ENCODE measurements at places on chromosomes 7 and 10.
A peak's percentile ranks its signal among the peaks of the same experiment; 100 is the strongest.

- DNase-seq = no peak
These were observed 1.0 kb upstream of the SPAG6 start for GRCh38 chr10:22344249-22344648.

DNA sequence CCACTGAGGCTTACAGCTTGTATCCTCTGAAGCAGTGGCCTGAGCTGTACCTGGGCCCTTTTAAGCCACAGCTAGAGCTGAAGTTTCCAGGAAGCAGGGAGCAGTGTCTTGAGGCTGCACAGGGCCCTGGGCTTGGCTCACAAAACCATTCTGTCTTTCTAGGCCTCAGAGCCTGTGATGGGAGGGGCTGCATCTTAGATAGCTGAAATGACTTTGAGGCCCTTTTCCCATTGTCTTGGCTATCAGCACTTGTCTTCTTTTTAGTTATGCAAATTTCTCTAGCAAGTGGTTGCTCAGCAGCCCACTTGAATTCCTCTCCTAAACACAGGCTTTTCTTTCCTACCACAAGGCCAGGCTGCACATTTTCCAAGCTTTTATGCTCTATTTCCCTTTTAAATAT is 864.2 kb downstream of the REEP3 start:
- no peak for DNase-seq

DNA sequence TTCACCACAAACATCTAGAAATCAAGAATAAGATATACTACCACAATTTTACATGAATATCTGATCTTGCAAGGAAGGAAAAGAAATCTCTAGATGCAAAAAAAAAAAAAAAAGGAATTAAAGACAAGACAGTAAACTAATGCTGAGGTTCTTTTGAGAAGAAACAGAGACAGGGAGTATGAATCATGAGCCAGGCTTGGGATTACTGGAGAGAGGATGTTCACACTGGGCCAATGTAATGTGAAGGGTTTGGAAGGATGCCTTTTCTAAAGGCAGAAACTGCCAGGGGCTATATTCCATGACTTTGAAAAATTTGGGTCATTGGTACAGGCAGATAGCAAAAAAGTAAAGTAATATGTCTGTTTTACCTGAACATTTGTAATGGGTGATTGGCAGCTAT is 573.0 kb upstream of the IGFBP3 start:
- DNase-seq = no peak

GRCh38 chr7:17832820-17833355 is 107.4 kb downstream of the SNX13 start:
- DNase-seq = no peak

DNA sequence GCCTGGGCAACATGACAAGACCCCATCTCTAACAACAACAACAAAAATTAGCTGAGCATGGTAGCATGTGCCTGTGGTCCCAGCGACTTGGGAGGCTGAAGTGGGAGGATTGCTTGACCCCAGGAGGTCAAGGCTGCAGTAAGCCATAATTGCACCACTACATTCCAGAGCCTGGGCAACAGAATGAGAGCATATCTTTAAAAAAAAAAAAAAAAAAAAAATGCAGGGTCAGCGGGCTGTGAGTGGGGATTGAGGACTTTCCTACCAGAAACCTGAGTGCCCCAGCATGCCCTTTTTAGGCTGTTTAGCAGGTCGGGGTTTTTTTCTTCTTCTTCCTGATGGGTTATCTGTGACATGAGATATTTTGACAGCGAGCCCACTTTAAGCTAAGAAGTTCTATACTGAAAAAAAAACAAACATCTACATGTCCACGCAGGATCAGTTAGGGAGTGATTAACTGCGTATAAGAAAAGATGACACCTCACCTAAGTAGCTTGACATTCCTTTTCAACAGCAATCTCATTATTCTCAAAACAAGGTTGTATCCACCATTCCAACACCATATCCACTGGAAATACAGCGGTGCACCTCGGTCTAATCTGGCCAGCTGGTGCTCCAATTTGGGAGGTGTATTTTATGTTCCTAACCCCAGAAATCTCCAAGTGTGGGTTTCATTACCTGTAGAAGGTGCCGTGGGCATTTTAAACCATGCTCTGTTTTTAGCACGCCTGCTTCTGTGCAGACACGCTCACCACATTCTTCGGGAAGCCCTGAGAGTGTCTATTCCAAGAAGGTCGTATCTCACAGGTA is 13.8 kb upstream of the RFC2 start:
- no peak for DNase-seq

DNA sequence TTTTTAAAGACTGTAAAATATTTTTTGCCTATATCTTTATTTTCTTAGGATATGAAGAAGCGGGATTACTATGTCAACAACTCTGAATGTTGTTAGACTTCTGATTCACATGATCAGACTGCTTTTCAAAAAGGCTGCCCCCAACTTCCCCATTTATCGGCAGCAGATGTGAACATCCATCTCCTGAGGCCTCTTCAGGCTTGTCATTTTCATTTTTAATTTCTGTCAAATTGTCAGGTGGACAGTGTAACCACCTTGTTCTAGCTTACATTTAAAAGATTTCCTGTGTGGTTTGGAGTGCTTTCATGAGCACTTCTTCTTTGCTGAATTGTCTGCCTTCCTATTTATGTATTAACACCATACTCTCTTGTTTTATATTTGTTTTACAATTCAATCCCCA is 78.8 kb upstream of the GSDME start:
- DNase-seq = no peak

DNA sequence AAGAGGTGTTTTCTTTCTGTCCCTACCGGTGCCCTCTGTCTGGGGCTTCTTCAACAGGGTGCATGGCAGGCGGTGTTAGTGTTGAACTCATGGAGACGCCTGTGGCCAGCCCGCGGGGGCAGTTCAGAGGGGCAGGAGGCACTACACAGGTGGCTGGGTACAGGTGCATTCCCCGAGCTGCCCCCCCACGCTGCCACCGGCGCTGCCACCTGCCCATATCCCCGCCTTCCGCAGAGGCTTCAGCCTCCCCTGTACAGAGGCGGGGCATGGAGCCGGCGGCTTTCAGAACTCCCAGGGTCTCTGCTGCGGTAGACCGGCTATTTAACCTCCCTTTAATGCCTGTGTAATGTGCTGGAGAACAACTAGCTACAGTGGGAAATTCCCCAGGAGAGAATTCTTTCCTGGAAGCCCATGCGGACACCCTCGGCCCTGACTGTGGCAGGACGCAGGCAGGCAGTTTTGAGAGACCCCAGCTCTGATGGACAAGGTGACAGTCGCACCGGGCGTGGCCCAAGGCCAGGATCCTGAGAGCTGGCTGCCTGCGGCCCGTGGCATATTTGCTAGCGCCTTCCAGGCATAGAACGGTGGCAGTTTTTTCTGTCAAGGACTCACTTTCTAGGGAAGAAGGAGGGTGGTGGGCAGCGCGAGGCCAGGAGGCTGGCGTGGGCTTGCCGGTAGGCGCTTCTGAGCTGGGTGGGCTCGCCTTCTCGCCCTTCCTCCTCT is 53.7 kb upstream of the ZNF32 start:
- DNase-seq = no peak

GRCh38 chr7:158248816-158249215 is 338.8 kb downstream of the PTPRN2 start:
- no peak for DNase-seq

DNA sequence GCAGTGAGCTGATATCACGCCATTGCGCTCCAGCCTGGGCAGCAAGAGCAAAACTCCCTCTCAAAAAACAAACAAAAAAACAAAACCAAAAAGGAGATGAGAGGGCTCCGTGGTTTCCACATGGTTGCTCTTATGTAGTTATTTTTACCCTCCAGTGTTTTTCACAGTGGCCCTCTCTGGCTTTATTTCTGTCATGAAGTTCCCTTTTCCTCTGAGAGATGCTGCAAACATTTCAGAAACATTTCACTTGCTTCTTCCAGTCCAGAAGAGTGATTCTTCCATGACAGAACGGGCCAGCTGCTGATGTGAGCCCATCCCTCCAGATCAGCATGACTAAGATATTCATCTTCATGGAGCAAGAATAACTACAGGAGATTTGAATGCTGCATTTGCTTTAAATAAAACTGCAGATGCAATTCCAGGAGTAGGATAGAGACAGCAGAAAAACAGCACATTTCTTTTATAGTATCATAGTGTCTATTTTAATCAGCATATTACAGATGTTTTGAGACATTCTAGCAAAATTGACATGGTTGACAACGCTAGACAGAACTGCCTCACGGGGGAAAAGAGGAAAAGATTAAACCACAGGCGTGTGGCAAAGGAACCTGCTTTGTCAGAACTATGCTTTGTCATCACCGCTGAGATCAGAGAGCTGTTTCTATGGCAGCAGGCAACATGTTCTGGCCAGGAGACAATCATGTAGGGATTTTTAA is 40.3 kb downstream of the NRCAM start:
- no peak for DNase-seq

GRCh38 chr10:43734716-43735115 is 86.0 kb upstream of the ZNF32 start:
- DNase-seq = no peak

DNA sequence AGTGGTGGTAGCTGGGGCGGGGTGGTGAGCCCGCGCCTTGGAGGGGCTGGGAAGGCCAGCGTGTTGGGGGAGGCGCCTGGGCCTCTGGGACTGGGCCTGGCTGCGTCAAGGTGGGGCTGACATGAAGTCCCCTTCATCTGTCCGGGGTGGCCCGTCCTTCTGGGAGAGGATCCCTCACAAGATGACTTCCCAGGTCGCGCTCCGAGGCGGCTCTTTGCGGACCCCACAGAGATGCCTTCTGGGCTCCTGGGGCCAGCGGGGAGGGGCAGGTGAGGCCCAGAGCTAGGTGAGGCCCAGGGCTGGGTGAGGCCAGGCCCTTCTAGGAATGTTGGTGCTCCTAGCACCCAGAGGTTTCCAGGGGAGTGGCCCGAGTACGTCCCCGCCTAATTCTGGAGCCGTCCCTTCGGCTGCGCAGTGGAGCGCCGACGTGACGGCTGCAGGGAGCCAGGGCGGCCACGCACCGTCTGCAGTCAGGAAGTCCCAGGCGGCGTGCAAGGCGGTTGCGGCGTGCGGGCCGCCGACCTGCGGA is 58.2 kb upstream of the NUPR2 start:
- peak; percentile 88 for DNase-seq
